NCI-H2107 (cell line): ENCODE measurements at places on chromosomes 16 and 17.
A peak's percentile ranks its signal among the peaks of the same experiment; 100 is the strongest.

DNA sequence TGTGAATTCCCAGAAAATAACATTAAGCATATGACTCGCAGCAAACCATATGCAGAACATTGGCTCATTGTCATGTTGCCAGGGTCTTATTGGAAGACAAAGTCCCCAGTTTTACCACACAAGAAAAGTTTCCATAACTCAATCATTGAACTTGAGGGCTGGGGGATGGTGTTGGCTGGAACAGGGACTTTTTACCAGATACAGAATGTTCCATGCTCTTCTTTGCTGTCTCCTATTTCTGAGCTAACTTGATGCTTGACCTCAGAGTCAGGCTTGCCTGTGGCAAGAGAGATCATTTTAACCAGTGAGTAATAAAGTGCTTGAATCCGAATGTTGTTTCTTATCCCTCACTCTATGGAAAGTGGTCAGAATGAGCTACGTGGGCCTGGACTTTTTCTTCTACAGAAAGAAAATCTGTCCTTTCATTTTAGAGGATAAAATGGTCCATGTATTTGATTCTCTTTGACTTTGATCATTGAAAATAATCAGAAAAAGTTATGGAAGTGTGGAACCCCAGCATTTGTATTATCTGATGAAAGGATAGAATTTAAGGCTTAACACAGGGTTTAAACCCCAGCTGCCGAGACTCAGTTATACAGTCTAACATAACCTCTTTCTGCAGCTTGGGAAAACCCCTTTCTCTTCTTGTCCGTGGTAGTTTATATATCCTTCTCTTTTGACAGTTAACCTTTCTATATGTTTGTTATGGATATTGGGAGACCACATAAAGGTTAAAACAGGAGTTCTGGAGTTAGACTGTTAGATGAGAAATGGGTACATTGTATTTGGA is 67.0 kb downstream of the TUBD1 start:
- DNase-seq: no peak

DNA sequence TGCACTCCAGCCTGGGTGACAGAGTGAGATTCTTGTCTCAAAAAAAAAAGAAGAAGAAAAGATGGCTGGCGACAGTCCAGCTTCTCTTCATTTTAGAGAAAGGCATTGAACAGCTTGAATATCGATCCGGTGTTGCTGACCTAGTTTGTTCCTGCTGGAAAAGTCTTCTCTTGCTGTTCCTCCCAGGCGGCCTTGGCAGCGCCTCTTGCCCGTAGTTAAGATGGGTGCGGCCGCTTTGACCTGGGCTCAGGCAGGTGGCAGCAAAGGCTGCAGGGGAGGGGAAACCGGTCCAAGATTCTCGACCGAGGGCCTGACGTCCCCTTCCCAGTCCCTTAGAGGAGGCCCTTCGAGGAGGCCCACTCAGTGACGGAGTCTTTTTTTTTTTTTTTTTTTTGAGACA is 3.8 kb upstream of the ZNF764 start:
- DNase-seq: no peak

DNA sequence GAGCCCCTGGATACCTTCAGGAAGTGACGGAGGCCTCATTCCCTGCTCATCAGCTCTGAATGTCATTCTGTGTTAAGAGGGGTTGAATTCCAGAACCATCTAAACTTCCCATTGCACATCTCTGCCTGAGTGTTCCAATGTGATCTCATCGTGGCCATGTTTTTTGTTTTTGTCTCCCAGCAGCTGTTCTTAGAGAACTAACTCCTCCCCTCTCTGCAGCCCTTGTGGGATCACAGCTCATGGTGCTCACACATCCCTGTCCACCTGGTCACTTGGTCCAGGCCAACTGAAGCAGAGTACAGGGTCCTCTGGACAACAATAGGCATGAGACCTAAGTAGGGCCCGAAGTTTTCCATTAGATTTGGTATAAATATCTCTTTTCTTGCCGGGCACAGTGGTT is 6.0 kb upstream of the SYT17 start:
- no peak for DNase-seq

GRCh38 chr17:42311240-42312034 is 23.1 kb downstream of the STAT5A start:
- DNase-seq: peak; percentile 62

GRCh38 chr17:74240618-74241205 is 27.3 kb downstream of the TTYH2 start:
- DNase-seq: no peak

DNA sequence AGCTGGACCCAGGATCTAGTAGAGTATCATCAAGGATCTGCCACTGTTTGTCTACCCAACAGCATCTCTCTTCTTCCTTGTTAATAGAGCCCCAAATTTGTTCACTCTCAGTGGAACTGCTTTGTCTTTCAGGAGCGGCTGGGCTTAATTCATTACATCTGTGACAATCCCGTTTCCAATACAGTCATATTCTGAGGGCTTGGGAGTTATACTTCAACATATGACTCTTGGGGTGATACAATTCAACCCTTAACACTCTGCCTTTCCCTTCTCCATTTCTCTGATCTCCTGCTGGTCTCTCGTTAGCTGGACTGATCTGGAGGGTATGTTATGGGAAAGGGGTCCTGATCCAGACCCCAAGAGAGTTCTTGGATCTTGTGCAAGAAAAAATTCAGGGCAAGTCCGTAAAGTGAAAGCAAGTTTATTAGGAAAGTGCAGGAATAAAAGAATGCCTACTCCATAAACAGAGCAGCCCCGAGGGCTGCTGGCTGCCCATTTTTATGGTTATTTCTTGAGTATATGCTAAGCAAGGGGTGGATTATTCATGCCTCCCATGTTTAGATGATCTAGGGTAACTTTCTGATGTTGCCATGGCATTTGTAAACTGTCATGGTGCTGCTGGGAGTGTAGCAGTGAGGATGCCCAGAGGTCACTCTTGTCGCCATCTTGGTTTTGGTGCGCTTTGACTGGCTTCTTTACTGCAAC is 42.4 kb downstream of the IQCK start:
- DNase-seq: no peak

DNA sequence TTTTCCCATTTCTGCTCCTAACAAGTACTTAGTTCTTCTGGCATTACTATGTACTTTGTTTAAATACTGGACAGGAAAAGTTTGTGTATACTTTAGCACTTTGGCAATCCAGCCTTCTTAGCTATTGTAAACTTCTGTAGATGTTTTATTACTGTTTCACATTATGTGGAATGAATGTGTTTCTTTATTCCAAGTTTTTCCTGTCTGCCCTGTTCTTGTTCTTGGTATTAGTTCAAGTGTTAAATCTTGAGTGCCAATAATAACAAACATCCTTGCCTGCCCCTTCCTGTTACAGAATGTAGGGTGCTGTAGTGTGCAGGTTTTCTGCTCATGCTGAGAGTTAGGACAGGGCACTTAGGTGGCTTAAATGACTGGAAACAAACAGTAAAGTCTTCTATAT is 7.3 kb upstream of the CAPNS2 start:
- no peak for DNase-seq

GRCh38 chr17:81223762-81224130 is 981 bp upstream of the CEP131 start:
- no peak for DNase-seq

GRCh38 chr17:6303664-6304063 is 131.3 kb downstream of the AIPL1 start:
- DNase-seq: no peak

DNA sequence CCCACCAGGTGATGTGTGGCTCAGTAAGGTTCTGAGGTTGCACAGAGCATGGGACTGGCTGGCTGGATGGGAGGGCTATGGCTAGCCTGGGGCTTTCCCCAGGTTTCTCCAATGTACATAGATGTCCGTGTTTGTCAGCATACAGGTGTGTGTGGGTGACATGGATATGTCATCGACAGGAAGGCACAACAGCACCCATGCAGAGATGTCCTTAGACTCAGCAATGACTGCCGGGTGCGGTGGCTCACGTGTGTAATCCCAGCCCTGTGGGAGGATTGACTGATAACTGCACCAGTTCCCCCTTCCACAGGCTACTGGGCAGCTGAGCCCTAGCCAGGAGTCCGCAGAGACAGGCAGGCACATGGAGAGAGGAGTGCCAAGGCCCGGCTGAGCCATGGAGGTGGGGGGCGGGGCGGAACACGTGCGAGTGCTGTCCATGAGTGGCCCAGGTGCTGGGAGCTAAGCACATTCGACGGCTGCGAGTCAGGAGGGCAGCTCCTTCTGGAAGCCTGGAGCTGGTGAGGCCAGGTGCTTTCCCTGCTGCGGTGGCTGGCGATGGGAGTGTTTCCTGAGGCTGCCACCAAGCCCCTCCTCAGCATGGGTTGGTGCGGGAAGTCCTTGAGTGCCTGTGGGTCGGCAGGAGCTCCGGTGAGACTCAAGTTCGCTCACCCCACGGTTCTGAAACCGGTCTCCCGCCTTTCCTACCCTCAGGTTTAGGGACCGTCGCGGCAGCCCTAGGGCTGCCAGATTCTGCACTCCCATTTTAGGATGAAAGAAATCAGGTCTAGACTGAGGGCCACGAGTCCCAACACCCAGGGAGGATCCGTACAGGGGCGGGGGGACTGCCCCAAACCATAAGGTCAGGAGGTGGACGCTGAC is 858 bp upstream of the ASPSCR1 start:
- DNase-seq: peak; percentile 32

DNA sequence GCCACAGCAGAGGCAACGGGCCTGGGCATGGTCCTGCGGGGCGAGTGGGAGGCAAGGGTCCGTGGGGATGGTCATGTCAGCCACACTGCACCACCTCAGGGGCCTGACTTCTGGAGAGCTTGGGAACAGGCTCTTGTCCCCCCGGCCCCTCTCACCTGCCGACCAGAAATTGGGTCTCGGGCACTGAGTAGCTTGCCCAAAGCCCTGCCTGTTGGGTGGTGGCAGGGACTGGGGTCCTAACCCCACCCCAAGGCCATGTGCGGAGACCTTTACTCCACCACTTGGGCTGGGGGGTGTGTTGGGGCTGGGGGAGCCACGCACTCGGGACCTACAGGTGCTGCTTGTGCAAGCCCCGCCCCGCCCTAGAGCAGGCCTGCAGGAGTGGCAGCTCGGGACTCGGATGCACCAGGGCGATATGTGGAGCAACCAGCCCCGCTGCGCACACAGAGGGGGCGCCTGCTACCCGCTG is 24.2 kb upstream of the CHMP6 start:
- no peak for DNase-seq

DNA sequence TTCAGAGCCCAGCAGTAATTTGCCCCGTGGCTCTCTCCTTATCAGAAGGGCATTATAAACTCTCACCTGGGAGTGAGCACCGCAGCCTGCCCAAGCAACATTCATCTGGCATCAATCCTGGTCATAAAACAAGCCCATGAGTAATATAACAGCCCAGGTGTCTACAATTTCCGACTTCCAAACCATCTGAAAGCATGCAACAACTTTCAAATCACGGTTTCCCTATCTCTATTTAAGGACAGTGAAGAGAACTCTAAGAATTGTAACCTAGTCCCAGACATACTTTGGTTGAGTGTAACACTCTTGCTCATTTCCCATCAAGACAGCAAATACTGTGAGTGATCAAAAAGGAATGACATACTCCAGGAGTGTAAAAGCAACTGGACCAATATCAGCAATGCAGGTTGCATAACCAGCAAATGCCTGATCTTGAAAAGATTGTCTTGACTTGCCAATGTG is 487.4 kb upstream of the SOX9 start:
- DNase-seq: no peak

DNA sequence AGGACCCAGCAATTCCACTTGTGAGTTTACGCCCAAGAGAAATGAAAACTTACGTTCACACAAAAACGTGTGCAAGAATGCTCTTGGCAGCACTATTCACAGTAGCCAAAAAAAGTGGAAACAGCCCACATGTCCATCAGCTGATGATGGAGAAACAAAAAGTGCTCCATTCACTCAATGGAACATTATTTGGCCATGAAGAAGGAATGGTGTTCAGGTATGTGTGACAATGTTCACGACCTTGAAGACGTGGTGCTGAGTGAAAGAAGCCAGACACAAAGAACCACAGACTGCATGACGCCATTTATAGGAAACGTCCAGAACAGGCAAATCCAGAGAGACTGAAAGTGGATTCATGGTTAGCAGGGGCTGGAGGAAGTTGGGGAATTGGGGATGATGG is 84.9 kb downstream of the ZDHHC7 start:
- no peak for DNase-seq

DNA sequence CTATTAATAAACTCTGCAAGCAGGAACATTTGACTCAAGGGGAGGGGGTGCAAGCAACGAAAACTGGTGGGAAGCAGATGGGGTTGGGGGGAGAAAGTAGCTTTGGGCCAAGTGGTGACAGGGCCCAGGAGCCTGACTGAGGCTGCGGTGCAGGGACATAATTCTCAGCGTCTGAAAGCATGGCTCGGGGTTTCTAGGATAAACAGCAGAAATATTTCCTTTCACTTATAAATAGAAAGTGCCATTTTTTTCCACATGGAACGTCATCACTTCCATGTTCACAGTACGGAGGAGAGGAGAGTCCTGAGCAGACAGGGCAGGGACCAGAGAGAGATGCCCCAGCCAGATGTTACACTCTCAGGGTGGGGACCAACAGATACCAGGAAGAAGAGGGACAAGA is 197.1 kb downstream of the ZFHX3 start:
- DNase-seq: no peak

GRCh38 chr16:65195998-65196397 is 74.1 kb upstream of the CDH11 start:
- no peak for DNase-seq

DNA sequence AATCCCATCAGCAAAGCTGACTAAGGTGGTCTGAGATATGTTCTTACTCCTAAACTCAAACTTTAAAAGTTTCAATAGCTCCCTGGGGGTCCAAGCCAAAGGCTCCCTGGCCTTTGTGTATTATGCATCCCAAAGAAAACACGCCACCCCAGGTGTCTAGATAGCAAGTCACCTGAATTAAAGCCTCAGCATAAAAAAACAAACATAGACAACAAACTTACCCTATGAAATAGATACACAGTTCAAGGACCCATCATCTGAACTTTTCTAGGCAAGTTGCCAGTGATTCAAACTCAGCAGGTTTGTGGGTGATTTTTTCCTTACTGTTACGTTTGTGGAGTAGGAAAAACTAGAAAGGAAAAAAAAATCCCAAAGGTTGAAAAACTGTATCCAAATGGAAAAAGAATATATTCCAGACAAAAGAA is 12.5 kb downstream of the CMTM3 start:
- DNase-seq: no peak

DNA sequence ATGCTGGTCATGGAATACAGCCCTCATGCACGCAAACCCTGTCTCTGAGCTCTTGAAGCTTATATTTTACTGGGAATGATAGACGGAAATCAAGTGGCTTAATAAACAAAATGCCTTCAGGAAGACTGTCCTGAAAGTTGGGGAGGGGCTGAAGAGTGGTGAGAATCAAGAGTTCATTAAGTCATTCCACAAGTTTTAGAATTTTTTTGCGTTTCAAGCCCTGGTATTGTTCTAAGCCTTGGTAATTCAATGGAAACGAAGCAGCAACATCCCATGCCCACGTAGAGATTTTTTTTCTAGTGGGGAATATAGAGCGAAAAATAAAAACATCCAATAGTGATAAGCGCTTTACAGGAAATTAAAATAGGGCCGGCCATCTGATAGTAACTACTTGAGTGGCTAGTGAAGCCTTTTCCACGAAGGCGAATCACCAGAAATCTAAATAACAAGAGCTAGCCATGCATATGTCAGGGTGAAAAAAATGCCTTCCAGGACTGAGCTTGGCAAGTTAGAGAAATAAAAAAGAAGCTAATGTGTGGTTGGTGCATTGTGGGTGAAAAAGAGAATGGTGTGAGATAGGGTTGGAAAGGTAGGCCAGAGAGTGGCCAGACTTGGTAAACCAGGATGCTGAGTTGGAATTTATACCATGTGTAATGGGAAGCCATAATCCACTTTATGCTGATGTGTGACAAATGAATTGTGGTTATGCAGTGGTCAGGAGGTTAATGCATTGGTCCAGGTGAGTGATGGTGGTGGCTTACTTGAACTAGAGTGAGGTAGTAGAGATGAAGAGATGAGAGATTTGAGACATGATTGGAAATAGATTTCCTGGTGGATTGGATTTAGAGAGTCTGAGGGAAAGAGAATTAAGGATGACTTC is 772 bp downstream of the PFAS start:
- no peak for DNase-seq
